ENCODE measurements at places on chromosomes 4 and X.
A peak's percentile ranks its signal among the peaks of the same experiment; 100 is the strongest.

DNA sequence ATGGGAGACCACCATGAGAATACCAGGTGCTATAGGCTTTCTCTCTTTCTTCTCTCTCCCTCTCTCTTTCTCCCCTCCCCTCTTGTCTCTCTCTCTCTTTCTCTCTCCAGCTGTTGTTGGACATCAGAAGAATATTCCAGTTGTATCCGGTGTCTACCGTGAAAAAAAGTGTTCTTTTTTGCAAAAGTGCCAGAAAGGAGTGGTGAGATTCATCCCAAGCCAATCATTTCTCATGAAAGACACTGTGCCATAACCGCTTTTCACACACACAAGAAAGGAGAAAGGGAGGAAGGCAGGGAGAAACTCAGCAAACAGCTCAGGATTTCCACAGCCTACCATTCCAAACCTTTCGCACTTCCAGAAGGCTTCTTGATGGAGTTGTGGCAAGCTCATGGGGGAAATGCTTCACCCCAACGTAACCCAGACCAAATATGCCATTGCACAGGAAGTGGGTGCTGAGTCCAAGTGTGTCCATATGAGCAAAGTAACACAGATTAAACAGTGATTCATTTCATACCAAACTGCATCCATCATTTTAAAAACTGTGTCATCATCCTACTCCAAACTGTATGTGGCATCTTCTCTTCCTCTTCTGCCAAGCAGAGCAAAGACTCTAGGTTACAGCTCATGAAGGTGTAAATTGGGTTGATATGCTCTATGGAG, 224.0 kb downstream of the APBB2 start:
- peak; percentile 54 for DNase-seq

GRCh38 chrX:24759786-24760185, 66.1 kb downstream of the POLA1 start:
- DNase-seq, result no peak

DNA sequence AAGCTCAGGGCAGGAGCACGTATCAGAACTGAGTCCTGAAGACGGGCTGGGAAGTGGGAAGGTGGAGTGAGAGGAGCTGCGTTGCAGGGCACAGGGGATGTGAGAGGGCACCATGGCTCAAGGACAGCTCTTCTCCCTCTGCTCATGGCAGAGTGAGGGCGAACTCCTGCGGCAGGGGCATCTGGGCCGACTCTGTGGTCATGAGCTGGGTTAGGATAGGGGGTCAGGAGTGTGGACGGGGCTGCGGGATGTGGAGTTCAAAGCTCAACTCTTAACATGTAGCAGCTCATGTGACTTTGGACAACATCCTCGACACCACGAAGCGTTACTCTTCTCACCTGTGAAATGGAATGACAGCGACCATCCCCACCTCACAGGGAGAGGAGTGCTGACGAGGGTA, 19.4 kb upstream of the SORCS2 start:
- DNase-seq, result no peak

DNA sequence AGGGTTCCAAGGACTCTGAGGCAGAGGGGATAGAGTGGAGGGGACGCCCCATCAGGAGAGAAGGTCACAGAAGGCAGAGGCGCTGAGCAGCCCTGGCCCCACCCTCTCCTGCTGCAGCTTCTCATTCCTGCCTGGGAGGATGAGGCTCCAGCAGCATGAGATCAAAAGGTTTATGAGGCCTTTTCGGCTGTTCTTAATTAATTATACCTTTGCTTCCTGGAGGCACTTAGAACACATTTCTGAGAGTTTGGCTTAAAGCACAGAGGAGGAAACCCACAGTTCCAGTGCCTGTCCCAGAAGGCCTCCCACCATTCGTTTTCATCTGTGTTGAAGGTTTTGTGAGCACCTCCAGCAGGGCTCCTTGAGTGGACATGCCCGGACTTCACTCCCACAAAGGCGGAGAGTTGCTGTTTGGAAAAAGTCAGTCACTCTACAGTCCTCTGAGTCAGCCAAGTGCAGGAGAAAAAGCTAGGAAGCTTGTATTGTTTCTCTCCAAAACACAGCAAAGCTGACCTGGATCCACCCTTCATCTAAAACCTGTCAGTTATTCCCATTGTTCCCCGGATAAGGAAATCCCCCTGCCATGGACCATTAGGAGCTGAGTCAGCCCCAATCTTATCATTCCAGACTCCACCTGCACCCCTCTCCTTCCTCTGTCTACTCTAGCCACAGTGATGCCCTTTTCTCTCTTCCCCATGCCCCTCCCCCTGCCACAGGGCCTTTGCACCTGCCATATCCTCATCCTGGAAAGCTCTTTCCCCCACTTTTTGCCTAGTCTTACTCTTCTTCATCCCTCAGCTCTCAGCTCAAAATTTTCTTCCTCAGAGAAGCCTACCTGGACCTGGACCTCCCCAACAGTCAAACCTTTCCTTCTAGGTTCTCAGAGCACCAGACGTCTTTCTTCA, 276.8 kb downstream of the FBXW7 start:
- no peak for DNase-seq

GRCh38 chr4:84176016-84176415, 323.1 kb downstream of the NKX6-1 start:
- DNase-seq, result no peak

DNA sequence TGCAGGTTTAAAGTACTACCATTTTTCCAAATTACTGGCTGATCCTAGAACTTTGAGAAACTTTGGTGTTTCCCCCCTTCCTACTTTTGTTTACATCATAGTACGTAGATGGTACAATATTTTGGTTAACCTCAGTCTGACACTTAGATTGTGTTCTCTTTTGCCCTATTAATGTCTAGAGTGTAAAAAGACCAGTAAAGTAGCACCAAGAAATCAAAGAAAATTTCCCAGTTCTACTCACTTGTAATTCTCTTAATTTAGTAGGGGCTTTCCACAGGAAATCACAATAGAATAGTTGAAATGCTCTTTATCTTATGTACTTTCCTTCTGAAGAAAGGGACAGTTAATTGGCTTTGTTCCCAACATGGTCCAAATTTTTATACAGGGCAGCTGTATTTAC, 51.6 kb downstream of the NFKB1 start:
- DNase-seq, result no peak

DNA sequence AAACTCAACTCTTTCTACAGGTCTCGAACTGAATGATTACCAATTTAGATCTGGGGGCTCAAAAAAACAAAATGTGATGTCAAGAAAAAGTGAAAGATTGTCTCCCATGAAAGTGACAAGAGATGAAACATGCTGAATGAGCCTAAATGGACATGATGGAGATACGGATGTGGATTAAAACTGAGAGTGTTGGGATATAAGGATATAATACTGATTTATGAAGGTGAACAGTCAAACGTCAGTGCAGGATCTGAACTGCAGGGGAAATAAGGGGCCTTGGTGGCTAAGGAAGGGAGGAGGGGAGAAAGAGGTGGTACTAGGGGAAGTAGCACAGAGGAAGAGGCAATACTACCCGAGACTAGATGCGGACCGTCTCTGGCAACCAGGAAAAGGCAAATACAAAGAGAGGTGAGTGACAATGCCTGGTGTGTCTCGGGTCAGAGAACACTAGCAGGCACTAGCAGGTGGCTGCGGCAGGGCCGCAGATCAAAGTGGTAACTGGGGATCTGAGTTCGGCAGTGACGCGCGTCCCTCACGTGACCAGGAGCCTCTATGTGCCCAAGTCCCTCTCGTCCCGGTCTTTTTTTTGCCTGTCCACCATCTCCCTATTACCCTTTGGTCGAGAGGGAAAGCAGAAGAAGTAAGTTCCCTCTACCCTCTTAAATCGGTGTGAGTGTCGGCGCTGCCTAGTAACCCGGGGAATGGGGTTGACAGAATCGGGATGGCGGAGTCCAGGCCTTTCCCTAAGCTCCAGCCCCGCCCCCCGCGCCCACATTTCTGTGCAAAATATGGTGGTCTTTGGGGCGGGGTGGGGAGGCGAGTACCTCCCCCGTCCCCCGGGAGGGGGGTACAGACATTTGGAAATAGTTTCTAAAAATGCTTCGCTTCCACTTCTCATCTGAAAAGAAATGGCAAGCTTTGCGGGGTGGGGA, at the start of gene TCEAL1:
TCEAL1 (plus strand) TSS at position 590 of the 932 bp plus-strand sequence. CDS start 942 bp downstream, outside the sequence.
- peak; percentile 96 for DNase-seq

DNA sequence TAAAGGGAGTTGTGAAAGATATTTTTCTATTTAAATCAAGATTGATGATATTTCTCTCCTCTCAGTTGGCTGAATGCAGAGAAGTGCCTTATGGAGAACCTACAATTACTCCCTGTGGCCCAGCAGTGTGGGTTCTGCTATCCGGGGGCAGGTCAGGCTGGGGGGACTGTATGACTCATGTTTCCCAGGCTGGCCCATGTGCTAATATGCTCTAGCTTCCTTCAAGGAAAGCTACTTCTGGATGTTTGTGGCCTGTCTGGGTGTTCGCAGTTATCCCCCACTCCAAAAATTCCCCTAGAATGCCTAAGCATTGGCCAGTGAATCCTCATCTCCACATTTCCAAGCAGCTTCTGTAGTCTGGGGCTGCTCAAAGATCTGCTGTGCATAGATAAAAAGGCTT, 58.9 kb upstream of the SPP1 start:
- no peak for DNase-seq

DNA sequence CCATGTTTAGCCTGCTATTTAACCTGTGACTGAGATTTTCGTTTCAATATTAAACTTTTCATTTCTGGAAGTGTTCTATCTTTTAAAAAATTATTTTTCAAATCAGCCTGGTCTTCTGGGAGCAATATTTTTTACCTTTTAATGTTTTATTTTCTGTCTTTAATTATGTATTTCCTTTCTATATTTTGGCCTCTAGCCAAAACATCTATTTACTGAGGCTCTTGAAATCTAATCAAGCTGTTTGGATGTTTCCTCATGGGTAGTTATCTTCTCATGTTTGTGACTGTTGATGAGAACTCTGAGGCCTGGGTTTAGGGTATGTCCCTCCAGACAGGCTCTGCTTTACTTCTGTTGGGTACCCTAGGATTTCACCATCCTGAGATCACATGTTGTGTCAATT, 10.3 kb upstream of the SLC10A4 start:
- DNase-seq, result no peak

DNA sequence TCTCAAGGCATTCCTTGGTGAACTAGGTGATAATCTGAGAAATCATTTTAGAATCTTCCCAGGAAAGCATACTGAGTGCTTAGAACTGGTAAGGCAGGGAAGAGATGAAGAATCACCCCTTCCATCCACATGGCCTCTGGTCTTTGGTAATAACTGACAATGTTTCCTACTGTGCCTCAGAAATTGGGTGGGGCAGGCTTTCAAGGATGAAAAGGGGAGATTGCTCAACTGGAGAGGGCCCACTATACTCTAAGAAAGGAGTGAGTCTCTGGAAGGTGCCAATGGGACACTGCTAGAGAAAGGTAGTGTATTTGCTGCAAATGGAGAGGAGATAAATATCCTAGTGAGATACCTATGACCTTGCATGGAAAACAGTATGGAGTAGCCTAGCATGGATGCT, 135.0 kb upstream of the SCML1 start:
- DNase-seq, result no peak

DNA sequence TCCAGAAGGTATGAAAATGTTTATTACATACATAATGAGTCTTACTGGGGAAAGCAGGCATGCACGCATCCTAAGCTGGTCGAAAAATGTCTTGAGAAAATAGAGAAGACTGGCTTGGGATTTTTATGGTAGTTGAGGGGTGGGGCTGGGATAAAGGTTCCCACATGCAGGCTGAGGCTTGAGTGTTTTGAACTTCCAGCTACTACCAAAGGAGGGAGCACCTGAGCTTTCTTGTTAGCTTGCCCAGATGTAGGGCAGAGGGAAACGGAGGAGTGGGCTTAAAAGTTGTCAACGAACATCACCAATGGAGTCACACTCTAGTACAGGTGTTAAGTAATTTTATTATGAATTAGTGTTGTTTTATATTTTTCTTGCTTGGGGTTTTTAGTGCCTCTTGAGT, 39.6 kb upstream of the SRPX start:
- DNase-seq, result peak; percentile 51

GRCh38 chrX:44223150-44223549, 120.3 kb downstream of the EFHC2 start:
- DNase-seq, result no peak

DNA sequence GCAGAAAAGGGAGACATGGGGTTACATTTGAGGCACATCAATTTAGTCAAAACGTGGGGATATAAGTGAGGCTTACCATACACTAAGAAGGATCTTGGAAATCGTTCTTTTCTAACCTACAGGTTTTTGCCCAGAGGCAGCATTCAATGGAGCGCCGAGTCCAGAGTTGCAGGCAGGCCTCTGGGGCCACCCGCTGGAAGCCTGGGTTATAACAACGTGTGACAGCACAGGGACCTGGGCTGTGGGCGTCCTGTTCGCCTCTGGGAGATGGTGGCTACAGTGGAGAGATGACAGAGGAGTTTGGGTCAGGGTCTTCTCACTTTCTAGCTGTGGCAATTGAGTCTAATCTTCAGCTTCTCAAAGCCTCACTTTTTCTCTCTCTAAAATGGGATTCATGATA, 53.9 kb downstream of the ENPP6 start:
- peak; percentile 51 for DNase-seq

GRCh38 chr4:12446256-12446655, 1017.6 kb upstream of the HS3ST1 start:
- peak; percentile 4 for DNase-seq

- DNase-seq, result no peak
These were observed 22.6 kb downstream of the UVSSA start for GRCh38 chr4:1369479-1370079.

GRCh38 chr4:189771696-189772361, 168.8 kb upstream of the FRG1 start:
- no peak for DNase-seq

DNA sequence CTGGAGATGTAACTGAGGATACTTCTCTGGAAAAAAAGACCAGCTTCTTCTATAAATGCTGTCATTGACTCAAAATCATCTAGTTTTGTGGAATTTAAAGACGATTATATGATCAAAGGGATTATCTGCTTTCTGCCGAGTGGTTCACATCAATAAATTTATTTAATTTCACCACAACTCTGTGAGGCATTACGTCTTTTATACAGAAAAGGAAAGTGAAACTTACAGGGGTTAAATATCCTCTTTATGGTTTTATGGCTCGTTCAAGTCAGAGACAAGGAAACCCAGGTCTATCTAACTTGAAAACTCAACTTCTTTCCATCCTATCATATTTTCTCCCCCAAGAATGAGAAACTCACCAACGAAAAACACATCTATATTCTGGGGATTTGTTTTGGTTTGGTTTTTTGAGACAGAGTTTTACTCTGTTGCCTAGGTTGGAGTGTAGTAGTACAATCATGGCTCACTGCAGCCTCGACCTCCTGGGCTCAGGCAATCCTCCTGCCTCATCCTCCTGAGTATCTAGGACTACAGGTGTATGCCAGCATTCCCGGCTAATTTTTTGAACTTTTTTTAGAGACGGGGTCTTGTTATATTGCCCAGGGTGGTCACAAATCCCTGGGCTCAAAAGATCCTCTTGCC, 377.9 kb upstream of the EMCN start:
- DNase-seq, result no peak

- DNase-seq, result no peak
These were observed 112.4 kb upstream of the RBPJ start for GRCh38 chr4:26208237-26208994.

GRCh38 chrX:114344756-114345349, 239.0 kb upstream of the HTR2C start:
- peak; percentile 4 for DNase-seq

GRCh38 chrX:17616936-17617335, 120.4 kb upstream of the SCML1 start:
- peak; percentile 60 for DNase-seq
